ENCODE measurements at places on chromosomes 7 and 10.

- H3K4me3 ChIP-seq = no peak overlapping the region
- H3K4me1 ChIP-seq = no peaks in the 10 kb centered on the region
- H3K27ac ChIP-seq = no peak overlapping the region
- H3K27me3 ChIP-seq = no peaks in the 10 kb centered on the region
These were observed 69.1 kb upstream of the PDSS1 start for GRCh38 chr10:26628395-26628794.

- no peaks in the 10 kb centered on the region for H3K36me3 ChIP-seq
- no peak overlapping the region for H3K4me3 ChIP-seq
- H3K27ac ChIP-seq = no peak overlapping the region
- H3K4me1 ChIP-seq = no peaks in the 10 kb centered on the region
These were observed 6.2 kb upstream of the TPST1 start for GRCh38 chr7:66198956-66199355.

GRCh38 chr10:34305189-34305588 lies 509.9 kb downstream of the PARD3 start:
- no peaks in the 10 kb centered on the region for H3K36me3 ChIP-seq
- no peak overlapping the region for H3K27ac ChIP-seq
- H3K4me1 ChIP-seq = no peaks in the 10 kb centered on the region
- DNase-seq = no peak
- H3K4me3 ChIP-seq = no peak overlapping the region

GRCh38 chr7:90312745-90313144 lies 8.4 kb downstream of the FAM237B start:
- no peak overlapping the region for H3K4me3 ChIP-seq
- no peak overlapping the region for H3K27ac ChIP-seq
- H3K4me1 ChIP-seq = no peaks in the 10 kb centered on the region
- no peaks in the 10 kb centered on the region for H3K27me3 ChIP-seq
- DNase-seq = no peak
- H3K36me3 ChIP-seq = no peaks in the 10 kb centered on the region

DNA sequence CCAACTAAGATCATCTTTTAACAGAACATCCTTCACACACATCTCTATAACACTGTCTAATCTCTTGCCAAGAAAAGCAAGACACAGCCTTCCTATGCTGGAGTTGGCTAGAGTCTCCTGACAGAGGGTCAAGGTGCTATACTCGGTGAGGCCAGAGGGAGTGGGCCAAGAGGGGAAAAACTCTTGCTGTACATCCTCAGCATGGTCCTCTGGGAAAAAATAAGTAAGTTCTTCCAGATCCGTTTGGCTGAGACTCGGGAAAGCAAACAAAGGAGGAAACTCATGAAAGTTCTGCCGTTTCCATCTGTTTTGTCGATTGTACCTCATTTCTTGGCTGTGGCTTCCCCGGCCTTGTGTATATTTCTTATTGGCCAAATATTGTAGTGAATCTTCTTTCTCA lies 33.9 kb downstream of the VWDE start:
- no peaks in the 10 kb centered on the region for H3K27me3 ChIP-seq
- DNase-seq = no peak
- H3K27ac ChIP-seq = no peak overlapping the region
- H3K36me3 ChIP-seq = no peaks in the 10 kb centered on the region
- H3K4me3 ChIP-seq = no peak overlapping the region

DNA sequence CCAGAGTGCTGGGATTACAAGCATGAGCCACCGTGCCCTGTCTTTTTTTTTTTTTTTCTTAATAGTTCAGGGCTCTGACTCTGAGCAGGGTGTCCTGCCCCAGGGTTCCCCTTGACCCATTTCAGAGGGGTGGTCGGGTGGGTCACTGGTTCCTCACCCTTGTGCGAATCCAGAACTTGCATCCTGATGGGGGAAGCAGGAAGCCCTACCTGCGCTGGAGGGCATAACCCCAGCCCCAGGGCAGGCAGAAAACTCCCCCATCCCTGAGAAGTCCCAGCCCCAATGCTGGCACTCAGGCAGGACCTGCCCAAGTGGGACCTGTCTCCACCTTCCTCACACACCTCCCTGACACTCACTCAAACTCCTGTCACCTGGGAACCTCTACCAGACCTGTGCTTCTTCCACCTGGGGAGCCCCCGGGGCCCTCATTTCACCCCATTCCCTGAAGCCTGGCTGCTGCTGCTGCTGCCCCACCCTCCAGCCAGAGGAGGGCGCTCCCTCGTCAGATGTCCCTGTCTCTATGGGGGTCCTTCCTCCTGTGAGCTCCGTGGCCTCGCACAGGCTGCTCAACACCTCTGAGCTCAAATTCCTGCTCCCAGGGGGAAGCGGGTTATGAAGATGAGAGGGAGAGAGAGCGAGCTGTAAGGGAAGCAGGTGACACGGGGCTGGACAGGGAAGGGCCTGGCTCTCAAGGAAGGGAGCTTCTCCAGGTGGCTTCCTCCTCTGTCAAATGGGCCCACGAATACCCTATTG lies 15.1 kb upstream of the ZNF273 start:
- H3K4me3 ChIP-seq = peak overlapping the region; percentile 32
- H3K36me3 ChIP-seq = no peaks in the 10 kb centered on the region
- H3K27me3 ChIP-seq = no peaks in the 10 kb centered on the region
- H3K27ac ChIP-seq = peak overlapping the region; percentile 37
- DNase-seq = peak; percentile 73

DNA sequence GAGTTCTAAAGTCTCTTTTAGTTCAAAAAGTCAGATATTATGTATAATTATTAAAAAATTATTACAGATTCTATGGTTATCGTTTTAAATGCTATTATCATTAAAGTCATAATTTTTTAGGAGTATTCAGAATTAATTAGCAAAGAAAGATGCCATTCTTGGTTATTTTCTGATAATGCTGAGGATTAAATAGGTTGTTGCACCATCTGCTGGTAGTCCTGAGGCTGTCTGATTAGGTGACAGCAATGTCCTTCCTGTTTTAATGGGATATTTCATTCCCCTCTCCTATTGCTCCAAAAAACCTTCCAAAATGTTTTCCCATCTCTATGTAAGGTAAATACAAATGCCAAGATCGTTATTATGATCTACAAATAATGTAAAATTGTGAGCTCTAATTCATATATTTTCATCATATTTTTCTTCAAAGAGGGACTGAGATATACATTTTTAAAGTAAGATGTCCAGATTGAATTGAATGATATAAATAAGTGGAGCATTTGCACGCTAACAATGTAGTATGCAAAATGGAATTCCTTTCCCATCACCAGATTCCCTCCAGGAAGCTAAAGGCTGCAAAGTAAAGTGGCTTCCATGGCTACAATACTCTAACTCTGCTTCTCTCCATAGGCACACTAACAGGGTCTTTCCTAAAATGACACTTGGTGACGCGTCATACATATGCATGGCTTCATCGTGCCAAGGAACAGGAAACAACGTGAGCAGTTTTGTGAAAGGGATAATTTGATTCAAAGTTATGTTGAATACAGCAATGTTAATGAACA lies 58.8 kb upstream of the AKR1E2 start:
- H3K27ac ChIP-seq = no peak overlapping the region
- peak; percentile 29 for DNase-seq
- no peaks in the 10 kb centered on the region for H3K27me3 ChIP-seq

GRCh38 chr7:112156412-112156811 lies 49.8 kb downstream of the DOCK4 start:
- H3K36me3 ChIP-seq = no peaks in the 10 kb centered on the region
- no peak overlapping the region for H3K4me3 ChIP-seq
- DNase-seq = no peak
- H3K27ac ChIP-seq = no peak overlapping the region
- no peaks in the 10 kb centered on the region for H3K27me3 ChIP-seq
- peaks cover 16% of the 10 kb centered on the region for H3K4me1 ChIP-seq

DNA sequence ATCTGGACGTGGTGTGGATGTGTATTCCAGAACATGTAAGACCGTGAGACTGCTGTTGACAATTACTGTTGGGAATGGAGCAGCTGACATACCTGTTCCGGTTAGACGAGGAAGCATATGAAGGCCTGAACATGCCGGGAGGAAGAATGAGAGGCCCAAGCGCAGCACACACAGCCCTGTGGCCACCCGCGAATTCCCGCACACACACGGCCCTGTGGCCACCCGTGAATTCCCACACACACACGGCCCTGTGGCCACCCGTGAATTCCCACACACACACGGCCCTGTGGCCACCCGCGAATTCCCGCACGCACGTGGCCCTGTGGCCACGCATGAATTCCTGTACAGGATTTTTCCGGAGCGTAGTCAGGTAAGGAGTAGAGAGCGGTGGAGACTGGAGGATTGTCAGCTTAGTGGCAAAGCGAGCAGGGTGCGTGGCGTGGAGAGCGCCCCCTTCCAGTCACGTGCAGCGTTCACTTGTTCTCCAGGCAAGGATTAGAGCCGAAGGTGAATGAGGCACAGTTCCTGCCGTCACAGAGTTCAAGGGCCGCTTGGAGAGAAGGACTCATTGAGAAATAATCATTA lies 9.5 kb upstream of the SUN1 start:
- H3K4me3 ChIP-seq = no peak overlapping the region
- H3K27ac ChIP-seq = peak overlapping the region; percentile 30
- peaks cover 42% of the 10 kb centered on the region for H3K4me1 ChIP-seq
- H3K27me3 ChIP-seq = no peaks in the 10 kb centered on the region

Measured in body of pancreas (tissue), 4 donors.